ENCODE measurements at places on chromosomes 3 and 15.
A peak's percentile ranks its signal among the peaks of the same experiment; 100 is the strongest.

DNA sequence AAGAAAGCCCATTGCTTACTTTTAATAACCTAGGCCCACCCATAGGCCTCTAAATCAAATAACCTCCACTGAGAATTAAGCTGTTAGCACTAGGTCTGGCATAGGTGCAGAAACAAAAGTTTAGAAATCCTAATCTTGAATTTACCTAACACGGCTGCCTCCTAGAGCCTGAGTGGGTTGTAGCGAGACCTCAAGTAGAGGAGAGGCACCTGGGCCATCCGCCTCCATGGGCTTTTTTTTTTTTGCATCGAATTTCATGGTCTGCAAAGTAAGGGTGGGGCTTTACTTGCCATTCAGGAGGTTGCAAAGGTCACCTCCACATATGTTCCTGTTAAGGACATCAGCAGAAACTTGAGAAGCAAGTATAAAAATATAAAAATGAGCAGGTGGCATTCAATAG lies 6.6 kb upstream of the TPM1 start:
- DNase-seq = no peak

GRCh38 chr3:190912736-190913135 lies 50.2 kb upstream of the GMNC start:
- no peak for DNase-seq

GRCh38 chr15:56948764-56949101 lies 30.3 kb downstream of the TCF12 start:
- DNase-seq = no peak

DNA sequence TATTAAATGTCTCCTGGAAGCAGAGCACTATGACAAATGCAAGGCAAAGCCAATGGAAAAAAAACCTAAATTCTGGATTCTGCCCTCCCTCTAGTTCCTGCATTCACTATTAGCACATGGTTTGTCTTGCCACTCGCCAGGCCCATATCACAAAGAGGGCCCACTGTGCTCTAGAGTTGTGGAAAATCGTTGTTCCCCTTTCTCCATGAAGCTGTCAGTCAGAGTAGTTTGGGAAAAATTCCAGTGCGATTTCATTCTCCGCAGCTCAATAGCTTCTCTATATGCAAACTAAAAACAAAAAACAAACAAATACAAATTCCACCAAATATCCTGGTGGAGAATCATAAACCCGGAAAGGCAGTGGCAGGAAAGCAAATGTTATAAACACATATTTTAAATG lies 77.3 kb downstream of the RORA start:
- DNase-seq = no peak

DNA sequence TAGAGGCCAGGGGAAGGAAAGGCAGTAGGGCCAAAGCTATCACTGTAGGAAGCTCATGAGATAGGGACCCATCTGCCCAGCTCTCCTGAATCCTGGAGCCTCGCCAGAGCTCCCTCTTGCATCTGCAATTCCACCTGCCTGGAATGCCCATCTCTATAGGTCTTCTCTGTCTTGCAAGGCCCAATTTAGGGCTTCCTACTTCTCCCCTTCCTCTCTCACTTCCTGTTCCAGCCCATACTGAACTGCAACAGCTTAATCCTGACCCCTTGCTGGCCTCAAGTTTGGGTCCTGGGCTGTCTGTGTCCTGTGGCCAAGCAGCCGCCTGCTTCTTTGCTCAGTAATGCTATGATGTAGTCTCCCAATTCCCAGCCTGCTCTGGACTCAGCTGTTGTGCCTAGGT lies 3.6 kb upstream of the PTPN23 start:
- DNase-seq = no peak

- no peak for DNase-seq
These were observed 286.7 kb upstream of the SOX2 start for GRCh38 chr3:181425074-181425473.

DNA sequence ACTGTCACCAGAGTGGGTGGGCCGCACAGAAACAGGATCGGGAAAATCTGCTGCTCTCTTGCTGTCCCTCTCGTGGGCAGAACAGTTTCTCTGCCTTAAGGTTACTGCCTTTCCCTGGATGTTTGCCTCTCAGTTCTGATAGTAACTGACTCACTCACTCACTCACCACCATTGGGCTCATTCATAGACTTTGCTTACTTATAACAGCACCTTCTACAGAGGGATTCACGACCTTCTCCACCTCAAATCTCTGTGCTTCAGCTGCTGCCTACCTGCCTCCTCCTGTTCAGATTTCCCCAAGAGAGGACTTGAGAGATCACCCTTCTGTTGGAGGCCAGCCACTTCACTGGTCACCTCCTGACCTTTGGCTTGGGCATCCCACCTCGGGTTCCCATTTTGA lies 147.7 kb upstream of the ICE2 start:
- DNase-seq = no peak

- DNase-seq = no peak
These were observed 38.5 kb upstream of the COL8A1 start for GRCh38 chr3:99599894-99600293.

DNA sequence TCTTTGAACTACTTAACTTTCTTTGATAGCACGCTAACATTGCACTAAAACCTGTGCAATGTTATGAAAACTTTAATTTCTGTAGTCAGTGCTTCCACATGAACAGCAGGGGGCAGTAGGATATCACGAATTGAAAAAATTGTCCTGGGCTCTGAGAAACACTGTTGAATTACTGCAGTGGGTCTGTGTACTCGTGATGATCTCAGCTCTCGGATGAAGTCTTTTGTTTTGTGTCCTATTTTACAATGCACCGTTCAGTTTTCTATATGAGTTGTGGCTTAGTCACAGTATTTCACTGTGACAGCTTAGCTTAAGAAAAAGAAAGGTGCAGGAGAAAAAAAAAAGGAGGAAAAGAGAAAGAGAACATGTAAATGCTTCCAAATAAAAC lies 141.3 kb upstream of the CCDC54 start:
- peak; percentile 28 for DNase-seq

- no peak for DNase-seq
These were observed 6.9 kb downstream of the AHSG start for GRCh38 chr3:186619787-186620212.

- no peak for DNase-seq
These were observed 102.6 kb downstream of the ITPR1 start for GRCh38 chr3:4595710-4596113.

DNA sequence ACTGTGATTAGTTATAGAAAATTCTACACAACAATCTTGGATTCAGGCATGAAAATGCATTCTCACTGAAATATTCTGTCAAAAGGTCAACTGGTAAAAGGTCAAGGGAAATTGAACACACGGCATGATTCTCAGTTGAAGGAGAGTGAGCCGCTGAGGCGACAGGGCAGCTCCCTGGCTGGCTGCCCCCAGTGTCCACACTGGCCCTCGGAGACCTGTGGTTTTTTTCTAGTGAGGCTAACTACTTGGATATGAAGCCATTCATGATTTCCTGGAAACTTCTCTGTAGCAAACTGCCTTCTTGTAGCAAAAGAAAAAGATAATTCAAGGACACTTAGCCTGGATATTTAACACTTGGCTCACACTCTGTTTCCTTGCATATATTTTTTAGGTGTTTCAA lies 37.2 kb downstream of the AADACL2 start:
- no peak for DNase-seq

DNA sequence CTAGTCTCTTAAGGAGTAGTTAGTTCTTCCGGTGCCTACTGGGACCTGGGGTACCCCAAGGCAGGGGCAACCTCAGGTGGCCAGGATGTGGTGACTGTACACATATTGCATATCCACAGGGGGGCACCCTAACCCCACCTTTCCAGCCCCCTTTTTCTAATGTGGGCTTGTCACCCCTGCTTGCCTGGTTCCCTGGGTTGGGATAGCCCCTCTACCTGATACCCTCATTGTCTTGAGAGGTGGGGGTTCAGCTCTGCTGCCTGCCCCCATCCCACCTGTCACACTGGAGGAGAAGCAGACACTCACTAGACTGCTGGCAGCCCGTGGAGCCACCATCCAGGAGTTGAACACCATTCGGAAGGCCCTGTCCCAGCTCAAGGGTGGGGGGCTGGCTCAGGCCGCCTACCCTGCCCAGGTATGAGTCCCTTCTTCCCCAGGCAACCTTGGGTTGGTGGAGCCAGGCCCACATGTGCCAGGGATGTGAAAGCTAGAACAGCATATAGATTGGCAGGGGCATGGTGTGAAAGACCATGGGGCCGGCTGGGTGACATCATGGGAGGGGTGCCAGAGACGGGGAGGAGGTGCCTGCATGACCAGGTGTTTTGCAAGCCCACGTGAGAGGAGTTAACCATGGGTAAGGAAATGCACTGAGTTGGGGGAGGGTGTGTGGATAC lies 4.0 kb downstream of the GLYCTK start:
- no peak for DNase-seq

Measured in activated T-cell treated with anti-CD3 and anti-CD28 coated beads for 24 hours (primary cell).